ENCODE measurements at places on chromosomes 11 and 22.

DNA sequence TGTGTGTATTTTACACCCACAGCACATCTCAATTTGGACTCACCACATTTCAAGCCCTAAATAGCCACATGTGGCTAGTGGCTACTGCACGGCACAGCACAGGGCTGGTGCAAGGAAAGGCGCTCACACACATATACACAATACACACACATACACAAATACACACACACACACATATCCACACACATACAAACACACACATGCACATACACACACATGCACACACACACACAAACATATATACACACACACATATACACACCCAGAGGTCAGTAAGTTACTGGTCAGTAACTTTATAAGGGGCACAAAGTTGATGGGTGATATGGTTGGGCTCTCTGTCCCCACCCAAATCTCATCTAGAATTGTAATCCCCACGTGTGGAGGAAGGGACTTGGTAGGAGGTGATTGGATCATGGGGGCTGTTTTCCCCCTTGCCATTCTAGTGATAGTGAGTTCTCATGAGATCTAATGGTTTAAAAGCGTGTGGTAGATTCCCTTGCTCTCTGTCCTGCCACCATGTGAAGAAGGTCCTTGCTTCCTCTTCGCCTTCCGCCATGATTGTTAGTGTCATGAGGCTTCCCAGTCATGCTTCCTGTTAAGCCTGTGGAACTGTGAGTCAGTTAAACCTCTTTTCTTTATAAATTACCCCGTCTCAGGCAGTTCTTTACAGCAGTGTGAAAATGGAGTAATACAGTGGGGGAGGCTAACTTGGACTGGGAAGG, 37.6 kb upstream of the DKK3 start:
- DNase-seq: no peak

GRCh38 chr11:14119357-14119756, 156.8 kb downstream of the SPON1 start:
- no peak for DNase-seq

- DNase-seq: no peak
These were observed 118.3 kb downstream of the CD44 start for GRCh38 chr11:35257281-35257680.

DNA sequence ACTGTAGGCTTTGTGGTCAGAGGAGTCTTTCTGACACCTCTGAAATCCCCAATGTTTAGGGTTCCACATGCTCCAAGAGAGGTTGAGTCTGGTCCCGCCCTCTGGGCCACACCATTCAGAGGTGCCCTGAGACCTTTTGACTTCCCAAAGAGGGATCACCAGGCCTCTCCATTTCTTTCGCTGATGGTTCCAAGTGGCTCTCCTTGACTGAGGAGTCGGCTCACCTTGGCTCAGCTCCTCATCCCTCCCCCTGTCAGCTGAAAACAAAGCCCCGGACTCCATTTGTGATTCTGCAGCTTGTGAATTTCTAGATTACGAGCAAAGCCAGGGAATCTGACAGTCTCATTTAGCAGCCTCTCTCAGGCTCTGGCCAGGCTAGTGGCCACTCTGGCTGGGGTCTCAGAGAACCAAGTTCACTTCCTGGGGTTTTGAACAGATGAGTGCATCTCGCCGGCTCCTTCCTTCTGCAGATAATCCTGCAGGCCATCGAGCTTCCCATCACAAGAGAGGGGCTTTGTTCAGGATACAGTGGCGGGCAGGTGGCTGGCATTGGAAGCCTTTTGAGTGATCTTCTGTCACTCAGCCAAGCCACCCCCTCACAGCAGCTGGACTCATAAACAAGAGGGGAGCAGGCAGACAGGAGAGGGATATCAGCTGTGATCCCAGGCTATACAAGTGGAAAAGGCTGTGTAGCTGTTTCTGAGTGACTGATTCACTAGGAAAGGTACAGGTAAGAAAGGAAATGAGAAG, 102.9 kb downstream of the TRIM29 start:
- no peak for DNase-seq

GRCh38 chr22:46561435-46561905, 24.1 kb upstream of the CELSR1 start:
- no peak for DNase-seq

- no peak for DNase-seq
These were observed 1181.0 kb upstream of the TENM4 start for GRCh38 chr11:80621871-80622270.

Measured in foreskin melanocyte (primary cell).